AML-193 (cell line): ENCODE measurements at places on chromosomes 16 and 17.

- DNase-seq, result no peak
Measured at GRCh38 chr17:55237841-55238178, 26.9 kb upstream of the HLF start.

- no peak for DNase-seq
Measured at GRCh38 chr16:85777583-85778310, 21.6 kb downstream of the EMC8 start.

- DNase-seq, result no peak
Measured at GRCh38 chr16:84787263-84787622, 32.5 kb upstream of the CRISPLD2 start.

DNA sequence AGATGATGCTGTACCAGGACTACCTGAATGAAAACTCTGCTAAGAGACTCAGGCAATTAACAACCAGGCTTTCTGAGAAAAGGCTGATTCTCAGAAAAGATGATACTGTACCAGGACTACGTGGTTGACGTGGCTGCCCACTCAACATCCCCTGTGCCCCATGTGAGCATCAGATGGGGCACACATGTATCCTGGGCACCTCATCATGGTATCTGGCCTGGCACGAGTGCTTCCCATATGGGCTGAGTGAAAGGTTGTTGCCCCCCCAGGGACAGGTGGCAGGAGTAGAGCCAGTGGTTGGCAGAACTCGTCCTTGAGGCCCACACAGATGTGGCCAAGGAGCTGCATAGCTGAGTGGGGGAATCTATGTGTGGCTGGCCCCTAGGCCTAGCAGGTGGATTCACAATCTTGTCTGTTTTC, 3.5 kb upstream of the CES4A start:
- no peak for DNase-seq

DNA sequence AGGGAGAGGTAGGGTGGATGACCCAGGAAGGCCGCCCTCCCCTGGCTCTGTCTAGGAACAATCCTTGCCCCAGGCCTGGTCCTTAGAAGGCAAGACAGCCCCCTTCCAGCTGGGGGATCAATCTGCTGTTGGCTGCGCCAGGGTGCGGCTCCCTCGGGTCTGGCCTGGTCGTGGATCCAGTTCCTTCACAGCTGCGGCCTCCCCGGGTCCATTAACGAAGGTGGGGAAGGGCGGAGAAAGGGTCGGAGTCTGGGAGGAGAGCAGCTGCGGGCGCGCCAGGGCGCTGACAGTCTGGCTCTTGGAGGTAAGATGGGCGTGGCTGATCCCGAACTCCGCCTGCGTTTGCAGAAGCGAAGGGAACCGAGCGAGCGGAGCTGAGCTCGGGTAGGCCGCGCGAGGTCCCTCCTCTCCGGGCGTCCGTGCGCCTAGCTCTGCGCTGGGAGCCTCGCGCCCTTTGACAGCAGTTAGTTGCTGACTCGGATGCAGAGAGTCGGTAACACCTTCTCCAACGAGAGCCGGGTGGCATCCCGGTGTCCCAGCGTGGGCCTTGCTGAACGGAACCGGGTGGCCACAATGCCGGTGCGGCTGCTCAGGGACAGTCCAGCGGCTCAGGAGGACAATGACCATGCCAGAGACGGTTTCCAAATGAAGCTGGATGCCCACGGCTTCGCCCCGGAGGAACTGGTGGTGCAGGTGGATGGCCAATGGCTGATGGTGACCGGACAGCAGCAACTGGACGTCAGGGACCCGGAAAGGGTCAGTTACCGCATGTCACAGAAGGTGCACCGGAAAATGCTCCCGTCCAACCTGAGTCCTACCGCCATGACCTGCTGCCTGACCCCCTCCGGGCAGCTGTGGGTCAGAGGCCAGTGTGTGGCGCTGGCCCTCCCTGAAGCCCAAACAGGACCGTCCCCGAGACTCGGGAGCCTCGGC, at the start of gene HSPB9:
TSS of gene HSPB9 (plus strand) at position 434 of the 933 bp plus-strand sequence. CDS start at position 481, 47 bp downstream.
- no peak for DNase-seq

DNA sequence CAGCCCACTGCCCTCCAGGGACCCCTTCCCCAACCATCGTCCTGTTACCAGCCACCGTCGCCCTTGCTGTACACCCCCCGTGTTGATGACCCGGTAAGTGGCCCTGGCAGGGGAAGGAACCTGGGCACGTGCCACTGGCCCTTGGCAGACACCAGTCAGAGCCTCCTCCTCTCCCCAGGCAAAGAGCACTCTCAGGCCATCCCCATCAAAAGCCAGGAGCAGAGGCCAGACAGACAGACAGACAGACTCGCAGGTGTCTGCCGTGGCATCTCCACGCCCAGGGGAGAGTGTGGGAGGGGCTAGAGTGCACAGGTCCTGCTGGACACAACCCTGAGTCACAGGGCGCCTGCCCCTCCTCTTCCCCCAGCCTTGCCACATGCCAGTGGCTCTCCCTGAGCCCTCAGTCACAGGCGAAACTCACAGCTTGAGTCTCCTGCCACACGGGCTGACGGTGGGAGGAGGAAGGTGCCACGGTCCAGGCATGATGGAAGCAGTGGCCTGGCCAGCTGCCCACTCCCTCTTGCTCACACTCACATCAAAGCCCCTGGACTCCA, 7.8 kb downstream of the CLCN7 start:
- DNase-seq, result no peak

- no peak for DNase-seq
Measured at GRCh38 chr17:48985436-48986245, 11.5 kb upstream of the IGF2BP1 start.
